ENCODE measurements at places on chromosomes 16 and 17. TPM values are rescaled to one million over a fixed set of nuclear protein-coding genes. Genes with fewer than 3 reads are reported as not detected.
A peak's percentile ranks its signal among the peaks of the same experiment; 100 is the strongest.

Gene SPPL2C
- polyA plus RNA-seq, result not detected

Gene SMIM36
- polyA plus RNA-seq, result not detected

- peaks cover 15% of the 10 kb centered on the region for H3K4me1 ChIP-seq
- H3K36me3 ChIP-seq, result no peaks in the 10 kb centered on the region
- no peaks in the 10 kb centered on the region for H3K27me3 ChIP-seq
- DNase-seq, result peak; percentile 41
- peak overlapping the region; percentile 66 for H3K4me3 ChIP-seq
- peak overlapping the region; percentile 89 for H3K27ac ChIP-seq
Observed at GRCh38 chr16:53131363-53132071, 76.7 kb downstream of the CHD9 start.

DNA sequence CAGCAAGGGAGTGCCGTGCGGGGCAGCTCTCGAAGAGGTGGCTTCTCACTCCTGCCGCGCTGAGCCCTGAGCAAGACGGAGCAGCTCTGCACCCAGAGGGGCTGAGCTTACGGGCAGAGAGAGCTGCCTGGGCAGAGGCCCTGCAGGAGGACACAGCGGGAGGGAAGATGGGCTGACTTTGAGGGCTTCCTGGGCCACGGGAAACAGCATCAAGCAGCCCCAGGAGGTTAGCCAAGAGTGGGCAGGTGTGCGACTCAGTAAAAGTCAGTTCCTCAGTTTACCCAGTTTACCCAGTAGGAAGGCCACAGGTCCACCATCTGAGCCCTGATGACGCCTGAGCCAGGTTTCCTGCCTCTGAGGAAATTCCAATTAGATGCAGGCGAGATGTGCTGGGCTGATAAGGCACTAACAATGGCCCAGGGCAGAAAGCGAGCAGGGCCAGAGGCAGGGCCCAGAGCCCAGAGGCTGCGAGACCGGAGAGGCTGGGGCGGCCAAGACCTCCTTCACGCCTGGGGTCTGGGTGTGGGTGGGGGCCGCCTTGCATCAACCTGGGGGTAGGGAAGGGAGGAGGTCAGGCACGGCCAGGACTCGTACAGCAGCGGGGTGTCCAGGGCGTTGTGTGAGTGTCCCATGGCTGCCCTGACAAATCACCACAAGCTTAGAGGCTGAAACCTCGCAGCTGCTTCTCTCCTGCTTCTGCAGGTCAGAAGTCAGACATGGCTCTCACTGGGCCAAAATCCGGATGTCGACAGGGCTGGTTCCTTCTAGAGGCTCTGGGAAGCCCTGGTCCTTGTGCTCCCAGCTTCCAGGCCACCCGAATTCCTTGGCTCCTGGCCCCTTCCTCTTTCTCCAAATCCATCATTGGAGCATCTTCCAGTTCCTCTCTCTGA, 32.0 kb upstream of the CIBAR2 start:
- H3K27ac ChIP-seq, result no peak overlapping the region
- no peaks in the 10 kb centered on the region for H3K27me3 ChIP-seq
- H3K36me3 ChIP-seq, result no peaks in the 10 kb centered on the region
- DNase-seq, result no peak

DNA sequence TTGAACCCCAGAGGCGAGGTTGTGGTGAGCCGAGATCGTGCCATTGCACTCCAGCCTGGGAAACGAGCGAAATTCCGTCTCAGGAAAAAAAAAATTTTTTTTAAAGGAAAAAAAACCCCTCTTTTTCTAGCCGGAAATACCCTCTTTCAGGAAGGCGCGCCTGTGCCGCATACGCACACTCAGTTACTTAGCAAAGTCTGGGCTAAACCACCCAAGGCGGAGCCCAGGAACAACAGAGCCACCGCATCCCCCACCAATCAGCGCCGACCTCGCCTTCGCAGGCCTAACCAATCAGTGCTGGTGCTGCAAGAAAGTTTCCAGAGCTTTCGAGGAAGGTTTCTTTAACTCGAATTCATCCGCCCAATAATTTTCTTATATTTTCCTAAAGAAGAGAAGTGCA, 510.4 kb downstream of the KCNJ18 start:
- H3K36me3 ChIP-seq, result no peaks in the 10 kb centered on the region
- H3K4me3 ChIP-seq, result no peak overlapping the region
- H3K4me1 ChIP-seq, result no peaks in the 10 kb centered on the region
- H3K27ac ChIP-seq, result no peak overlapping the region
- DNase-seq, result no peak

DNA sequence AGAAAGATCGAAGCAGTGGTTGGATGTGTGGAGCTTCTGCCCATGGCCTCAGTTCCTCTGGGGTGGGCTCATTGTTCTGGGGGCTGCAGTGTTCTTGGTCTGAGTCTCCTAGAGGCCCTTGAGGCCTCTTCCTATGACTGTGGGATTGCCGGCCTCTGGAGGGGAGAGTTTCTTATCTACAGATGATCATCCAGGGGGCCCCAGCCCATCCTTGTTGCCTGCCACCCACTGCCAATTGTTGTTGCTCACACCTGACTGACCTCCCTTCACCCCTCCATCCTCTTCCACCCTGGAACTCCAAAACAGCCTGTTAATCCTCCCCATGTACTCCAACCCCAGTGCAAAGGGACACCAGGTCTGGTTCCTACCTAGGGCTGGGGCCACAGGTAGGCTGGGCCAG, 5.9 kb downstream of the B3GNT9 start:
- H3K4me3 ChIP-seq, result no peak overlapping the region
- H3K27me3 ChIP-seq, result no peaks in the 10 kb centered on the region
- no peak overlapping the region for H3K27ac ChIP-seq
- no peaks in the 10 kb centered on the region for H3K4me1 ChIP-seq
- DNase-seq, result no peak

DNA sequence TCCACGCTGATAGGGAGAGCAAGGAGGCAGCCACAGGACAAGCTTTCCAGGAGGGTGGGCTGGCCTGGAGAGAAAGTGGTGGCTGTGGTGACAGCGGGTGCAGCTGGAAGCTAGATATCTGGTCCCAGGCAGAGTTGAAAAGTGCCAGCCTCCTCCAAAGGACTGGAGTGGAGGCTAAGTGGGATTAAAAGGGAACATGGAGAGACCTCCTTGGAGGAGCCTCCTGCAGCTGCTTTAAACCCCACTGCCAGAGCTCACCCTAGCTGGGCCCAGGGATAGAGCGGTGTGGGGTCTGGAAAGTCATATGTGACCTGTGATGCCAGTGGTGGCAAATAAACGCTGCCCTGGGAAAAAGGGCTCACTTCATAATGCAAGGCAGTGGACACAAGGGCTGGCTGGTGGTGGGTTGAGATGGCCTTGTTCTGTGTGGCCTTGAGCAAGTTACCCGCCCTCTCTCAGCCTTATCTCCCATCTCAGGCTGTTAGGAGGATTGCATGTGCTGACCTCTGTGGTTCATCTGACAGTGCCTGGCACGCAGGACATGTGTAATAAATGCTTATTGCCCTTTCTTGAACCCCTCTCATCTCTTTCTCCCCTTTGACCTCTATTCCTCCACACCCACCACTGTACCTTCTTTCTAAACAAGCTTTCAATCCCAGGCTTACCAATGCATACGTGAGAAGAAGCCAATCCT, 61.0 kb upstream of the LGALS9 start:
- no peak for DNase-seq
- no peak overlapping the region for H3K27ac ChIP-seq
- H3K36me3 ChIP-seq, result no peaks in the 10 kb centered on the region

DNA sequence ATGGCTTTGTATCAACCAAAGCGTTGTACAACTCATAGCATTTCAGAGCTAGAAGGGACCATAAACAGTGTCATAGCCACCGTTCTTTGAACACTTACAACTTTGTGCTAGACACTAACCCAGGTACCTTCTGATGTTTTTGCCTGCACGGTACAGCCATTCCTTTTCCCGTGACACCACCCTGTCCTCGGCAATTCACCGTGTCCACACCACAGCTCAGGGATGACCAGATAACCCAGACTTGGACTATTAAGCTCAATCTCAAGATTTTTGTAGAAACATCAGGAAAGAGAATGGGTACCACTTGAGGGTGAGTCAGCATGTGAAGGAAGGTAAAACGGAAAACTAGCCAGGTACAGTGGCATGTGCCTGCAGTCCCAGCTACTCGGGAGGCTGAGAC, 9.8 kb upstream of the CBFB start:
- no peak overlapping the region for H3K27ac ChIP-seq
- no peaks in the 10 kb centered on the region for H3K36me3 ChIP-seq
- H3K27me3 ChIP-seq, result no peaks in the 10 kb centered on the region

GRCh38 chr16:29876217-29876593, 13.2 kb upstream of the CDIPT start:
- no peaks in the 10 kb centered on the region for H3K36me3 ChIP-seq
- H3K27ac ChIP-seq, result no peak overlapping the region
- no peak overlapping the region for H3K4me3 ChIP-seq
- no peak for DNase-seq

- no peak overlapping the region for H3K27ac ChIP-seq
- DNase-seq, result no peak
- H3K4me1 ChIP-seq, result peaks cover 2% of the 10 kb centered on the region
Observed at GRCh38 chr16:49495596-49496355, 122.2 kb downstream of the C16orf78 start.

DNA sequence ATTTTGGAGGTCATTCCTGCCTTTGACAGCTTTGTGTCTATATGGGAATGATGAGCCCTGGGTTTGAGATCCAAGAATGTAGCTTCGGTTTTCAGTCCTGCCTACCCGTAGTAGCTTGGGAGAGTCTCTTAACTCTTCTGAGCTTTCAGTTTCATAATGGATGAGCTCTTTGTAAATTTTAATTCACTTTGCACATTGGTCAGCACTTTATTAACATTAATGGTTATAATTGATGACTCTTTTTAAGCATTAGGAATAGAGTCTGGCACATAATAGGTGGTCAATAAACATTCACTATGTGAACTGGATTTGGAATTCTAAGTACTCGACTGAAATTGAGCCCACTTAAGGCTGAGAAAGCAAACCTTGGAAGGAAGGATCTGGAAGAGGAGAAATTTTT, 17.3 kb downstream of the GPR139 start:
- no peak for DNase-seq
- no peaks in the 10 kb centered on the region for H3K4me1 ChIP-seq
- no peaks in the 10 kb centered on the region for H3K27me3 ChIP-seq
- no peaks in the 10 kb centered on the region for H3K36me3 ChIP-seq
- H3K27ac ChIP-seq, result no peak overlapping the region
- H3K4me3 ChIP-seq, result no peak overlapping the region

DNA sequence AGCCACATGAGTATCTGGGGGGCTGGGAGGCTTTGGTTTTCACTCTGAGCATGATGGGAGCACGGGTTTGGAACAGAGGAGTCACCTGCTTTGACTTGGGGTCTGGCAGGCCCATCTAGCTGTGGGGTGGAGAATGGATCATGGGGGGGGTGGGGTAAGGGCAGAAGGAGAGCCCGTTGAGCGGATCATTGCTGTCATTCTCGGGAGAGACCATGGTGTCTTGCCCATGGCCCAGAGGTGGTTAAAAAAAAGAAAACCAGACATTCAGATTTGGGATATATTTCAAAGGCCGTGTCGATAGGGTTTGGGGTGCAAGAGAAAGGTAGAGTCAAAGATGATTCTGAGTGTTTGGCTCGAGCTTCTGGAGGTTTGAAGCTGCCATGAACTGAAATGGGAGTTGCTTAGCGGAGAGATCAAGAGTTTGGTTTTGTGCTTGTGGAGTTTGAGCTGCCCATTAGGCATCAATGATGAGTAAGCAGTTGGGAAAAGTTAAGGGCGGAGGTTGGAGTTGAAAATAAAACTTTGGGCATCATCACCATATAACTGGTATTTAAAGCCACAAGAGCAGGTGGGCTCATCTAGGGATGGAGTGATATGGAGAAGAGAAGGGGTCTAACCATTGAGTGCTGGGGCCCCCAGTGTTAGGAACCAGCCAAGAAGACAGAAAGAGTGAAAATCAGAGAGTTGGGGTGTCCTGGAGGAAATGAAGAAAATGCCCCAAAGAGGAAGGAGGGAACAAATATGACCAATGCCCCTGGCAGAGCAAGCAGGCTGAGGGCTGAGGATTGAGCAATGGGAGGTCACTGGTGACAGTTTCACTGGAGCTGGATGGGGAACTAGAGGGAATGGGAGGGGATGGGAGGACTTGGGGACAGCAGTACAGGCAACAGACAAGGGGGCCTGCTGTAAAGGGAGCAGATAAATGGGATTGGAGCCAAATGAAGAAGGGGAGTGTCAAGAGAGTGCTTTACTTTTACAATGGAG, 1.9 kb downstream of the NOD2 start:
- H3K36me3 ChIP-seq, result no peaks in the 10 kb centered on the region
- no peak for DNase-seq
- no peak overlapping the region for H3K27ac ChIP-seq

DNA sequence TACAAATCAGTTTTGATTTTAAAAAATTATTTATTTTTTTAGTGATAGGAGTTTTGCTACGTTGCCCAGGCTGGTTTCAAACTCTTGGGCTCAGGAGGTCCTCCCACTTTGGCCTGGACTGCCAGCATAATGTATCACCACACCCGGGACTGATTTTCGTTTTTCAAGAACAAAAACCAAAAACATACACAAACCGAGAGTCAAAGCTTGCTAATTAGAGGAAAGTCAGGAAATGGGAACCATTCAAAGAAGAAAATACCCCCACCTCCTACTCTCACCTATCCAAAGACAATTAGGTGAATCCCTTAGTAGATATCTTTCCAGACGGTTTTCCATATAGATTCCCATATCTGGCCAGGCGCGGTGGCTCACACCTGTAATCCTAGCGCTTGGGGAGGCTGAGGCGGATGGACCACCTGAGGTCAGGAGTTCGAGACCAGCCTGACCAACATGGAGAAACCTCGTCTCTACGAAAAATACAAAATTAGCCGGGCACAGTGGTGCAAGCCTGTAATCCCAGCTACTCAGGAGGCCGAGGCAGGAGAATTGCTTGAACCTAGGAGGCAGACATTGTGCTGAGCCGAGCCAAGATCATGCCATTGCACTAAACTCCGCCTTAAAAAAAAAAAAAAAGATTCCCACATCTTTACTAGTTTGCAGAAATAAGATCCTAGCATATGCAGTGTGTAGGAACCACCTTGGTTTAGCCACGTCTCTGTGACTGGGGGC, 883 bp upstream of the SPN start:
- no peaks in the 10 kb centered on the region for H3K27me3 ChIP-seq
- H3K36me3 ChIP-seq, result no peaks in the 10 kb centered on the region
- no peak for DNase-seq
- H3K4me3 ChIP-seq, result no peak overlapping the region

DNA sequence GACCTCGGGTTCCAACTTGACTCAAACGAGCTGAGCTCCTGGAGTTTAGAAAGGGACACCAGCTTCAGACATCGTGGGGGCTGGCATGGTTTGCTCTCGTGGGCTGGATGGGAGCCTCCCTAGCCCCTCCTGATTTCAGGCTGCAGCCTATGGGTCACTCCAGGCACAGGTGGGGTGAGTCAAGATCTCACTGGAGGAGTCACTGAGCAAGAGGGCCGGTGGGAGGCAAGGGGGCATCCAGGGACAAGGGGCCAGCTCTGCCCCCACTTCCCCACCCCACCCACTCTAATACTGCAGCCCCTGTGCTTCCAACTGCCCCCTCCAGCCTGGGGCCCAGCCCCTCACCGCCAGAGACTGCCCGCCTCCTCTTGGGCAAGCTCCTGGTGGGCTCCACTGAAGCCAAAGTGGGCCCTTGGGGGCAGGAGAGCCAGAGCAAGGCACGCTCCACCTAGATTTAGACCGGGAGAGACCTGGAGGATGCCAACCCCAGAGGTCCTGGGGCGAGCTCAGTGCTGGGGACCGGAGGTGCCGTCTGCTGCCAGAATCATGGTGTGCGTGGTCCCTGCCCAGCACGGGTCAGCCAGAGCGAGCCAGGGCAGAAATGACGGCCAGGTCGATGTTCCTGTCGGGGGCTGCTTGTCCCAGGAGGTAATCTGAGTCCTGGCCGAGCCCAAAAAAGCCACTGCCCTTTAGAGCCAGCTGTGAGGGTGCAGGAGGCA, 6.4 kb downstream of the SLC16A3 start:
- DNase-seq, result no peak
- peaks cover 24% of the 10 kb centered on the region for H3K4me1 ChIP-seq
- H3K27me3 ChIP-seq, result no peaks in the 10 kb centered on the region
- no peak overlapping the region for H3K27ac ChIP-seq
- no peaks in the 10 kb centered on the region for H3K36me3 ChIP-seq

All from kidney (tissue), 22 donors.